ENCODE measurements at places on chromosomes 16 and 17. TPM values are rescaled to one million over a fixed set of nuclear protein-coding genes. Genes with fewer than 3 reads are reported as not detected.

Gene ACAP1
- 25.9 TPM for polyA plus RNA-seq

DNA sequence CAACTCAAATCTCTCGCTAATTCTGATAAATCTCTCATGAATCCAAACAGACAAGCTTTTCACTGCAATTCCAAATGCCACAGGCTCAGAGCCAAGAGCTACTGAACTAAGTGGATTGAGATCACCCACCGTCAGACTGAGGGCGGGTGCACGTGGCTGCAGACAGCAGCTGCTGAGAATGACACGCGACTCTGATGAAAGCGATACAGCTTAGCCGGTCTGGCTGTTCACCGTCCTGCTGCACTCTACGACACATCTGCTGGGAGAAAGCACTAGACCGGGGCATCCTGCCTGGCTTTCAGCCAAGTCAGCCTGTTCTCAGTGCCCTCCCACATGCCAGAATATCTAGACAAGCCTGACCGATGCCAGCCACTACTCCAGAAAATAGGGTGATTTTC, 42.6 kb downstream of the KLHDC4 start:
- peak; percentile 71 for DNase-seq

DNA sequence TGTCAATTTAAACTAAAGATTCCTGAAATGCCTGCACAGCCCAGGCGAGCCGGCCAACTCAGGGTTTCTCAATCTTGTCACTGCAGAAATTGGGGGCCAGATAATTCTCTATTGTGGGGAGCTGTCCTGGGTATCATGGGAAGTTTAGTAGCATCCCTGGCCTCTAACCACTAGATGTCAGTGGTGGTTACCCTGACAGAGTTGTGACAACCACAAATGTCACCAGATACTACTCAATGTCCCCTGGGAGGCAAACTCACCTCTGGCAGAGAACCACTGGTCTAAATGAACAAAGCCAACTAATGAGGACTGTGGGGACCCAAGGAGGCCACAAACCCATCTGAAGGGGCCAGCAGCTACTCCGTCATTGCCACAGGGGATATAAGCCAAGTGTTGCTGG, 90.9 kb downstream of the MYH11 start:
- peak; percentile 35 for DNase-seq

DNA sequence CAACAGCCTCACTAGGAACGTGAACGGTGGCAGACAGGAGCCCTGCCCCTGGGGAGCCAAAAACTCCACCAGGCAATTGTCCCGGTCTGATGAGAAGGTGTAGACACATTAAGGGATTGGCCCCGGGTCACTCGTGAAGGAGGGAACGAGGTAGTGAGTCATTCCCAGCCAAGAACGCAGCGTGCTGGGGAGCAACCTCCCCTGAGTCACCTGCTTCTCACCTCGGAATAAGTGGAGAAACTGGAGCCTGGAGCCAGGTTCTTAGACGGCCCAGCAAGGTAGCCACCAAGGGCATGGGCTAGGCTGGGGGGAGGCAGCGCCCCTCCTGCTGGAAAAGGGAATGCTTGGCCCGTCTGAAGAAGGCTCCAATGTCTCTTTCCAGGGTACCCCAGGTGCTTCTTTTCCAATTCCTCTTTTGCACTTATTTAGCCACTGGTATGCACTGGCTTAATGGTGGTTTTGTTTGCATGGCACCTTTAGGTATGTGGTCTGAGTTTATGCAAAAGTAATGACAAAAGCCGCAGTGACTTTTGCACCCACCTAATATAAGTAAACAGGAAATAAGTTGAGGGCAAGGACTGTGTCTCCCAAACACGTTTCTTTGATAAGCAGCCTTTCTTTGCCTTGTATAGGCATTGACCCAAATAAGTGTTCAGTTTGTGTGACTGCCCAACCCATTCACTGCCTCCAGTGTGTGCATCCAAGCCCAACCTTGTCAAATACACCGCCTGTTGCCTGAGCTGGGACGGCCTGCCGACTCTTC, 1.8 kb upstream of the HELZ start:
- DNase-seq = no peak

DNA sequence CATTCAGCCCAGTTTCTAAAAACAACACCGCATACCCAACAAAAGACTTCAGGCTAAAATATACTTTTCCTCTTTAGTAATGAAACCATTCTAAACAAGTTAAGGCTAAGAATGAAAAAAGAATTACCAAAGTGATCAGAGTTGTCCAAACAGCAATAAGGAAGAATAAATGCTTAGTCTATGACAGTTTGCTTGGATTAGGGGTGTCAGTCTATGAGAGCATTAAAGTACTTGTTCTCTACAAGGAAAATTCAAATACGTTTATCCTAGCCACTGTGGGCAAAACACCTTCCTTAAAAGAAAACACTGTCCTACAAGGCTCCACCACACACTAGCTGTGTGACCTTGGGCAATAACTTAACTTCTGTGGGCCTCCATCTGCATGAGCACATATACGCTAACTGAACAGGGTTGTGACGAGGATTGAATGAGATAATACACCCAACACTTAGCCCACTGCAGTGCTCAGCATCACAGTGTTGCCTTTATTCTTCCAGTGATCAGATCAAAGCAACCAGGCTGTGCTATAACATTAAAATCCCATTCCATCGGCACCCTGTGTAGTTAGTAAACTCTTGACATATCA, 53.6 kb downstream of the TEX2 start:
- no peak for DNase-seq

Gene CXCL16
- polyA plus RNA-seq = 1.2 TPM

DNA sequence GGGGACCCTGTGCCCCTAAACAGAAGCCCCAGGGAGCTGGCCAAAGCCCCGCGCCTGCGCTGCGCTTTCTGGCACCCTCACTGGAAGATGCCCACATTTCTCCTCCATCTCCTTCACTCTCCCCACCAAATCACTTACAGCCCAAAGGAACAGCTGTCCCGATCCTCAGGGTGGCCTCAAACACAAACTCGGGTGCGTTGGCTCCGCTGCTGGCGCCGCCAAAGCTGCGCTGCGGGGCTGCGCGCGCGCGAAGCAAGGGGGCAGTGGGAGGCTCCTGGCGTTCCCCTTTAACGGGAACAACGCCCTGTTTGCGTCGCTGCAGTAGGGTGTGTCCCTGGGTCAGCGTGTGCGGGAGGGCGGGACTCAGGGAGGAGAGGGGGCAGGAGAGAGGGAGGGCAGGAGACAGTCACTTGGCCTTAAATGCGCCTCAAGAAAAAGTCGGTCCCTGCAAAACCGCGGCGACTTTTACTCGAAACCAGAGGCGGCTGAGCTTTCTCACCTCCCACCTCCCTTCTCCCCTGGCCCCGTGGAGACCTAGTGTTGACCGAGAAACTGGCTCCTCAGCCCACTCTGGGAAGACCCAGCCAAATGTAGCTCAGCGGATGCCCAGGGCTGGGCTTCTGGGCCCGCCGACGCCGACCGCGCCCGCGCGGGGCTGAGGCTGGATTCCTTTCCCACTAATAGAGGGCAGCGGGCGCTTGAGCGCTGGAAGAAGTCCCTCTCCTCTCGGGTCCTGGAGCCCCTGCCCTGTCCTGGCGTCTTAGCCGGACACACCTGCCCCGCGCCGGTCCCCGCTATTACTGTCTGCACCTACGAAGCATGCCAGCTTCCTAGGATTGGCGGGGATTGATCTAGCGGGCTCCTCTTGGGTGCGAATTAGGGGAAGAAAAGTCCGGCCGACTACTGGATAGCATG, 2.6 kb downstream of the PMP22 start:
- peak; percentile 89 for DNase-seq

All from cardiac muscle cell (in vitro differentiated cells and primary cell).